Stimulated activated CD8-positive, alpha-beta memory T cell treated with anti-CD3 and anti-CD28 coated beads, Interleukin-15, amount 100 ng/mL, for 4 hours (primary cell): ENCODE measurements at places on chromosomes 5 and 9.

DNA sequence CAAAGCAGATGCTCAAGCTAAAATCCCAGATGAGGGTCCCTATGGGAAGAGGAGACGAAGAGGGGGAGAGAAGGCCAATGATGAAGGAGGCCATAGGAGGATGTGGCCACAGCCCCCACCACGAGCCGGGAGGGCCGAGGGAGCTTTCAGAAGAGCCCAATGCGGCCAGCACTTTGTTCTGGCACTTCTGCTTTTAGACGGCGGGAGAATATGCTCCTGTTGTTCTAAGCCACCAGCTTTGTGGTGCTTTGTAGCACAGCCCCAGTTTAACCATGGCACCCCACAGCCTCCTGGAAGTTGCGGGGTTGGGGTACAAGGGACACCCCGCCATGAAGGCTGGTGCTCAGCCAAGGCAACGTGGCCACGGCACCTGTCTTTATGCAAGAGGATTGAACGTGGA lies 33.4 kb downstream of the LPCAT1 start:
- DNase-seq: no peak

DNA sequence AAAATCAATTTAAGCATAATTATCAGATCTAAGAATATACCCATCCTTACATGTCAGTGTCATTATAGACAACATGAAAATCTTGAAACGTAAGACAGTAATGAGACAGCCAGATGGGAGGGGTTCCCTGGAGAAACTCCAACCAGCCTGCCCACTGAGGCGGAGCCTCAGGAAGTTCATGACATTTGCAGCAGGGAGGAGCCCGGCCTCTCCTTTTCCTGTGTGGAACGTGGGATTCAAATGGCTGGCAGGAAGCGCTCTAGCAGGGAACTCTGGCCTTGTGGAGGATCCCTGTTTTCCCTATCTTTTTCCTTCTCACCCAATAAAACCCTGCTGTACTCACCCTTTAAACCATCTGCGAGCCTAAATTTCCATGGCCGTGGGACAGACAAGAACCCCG lies 176.6 kb upstream of the KCNN2 start:
- DNase-seq: no peak

- no peak for DNase-seq
These were observed 14.4 kb downstream of the RXRA start for GRCh38 chr9:134340475-134341160.

- DNase-seq: no peak
These were observed 37.7 kb upstream of the STXBP1 start for GRCh38 chr9:127574072-127574993.

GRCh38 chr9:99029083-99029645 lies 75.7 kb upstream of the TGFBR1 start:
- DNase-seq: no peak

DNA sequence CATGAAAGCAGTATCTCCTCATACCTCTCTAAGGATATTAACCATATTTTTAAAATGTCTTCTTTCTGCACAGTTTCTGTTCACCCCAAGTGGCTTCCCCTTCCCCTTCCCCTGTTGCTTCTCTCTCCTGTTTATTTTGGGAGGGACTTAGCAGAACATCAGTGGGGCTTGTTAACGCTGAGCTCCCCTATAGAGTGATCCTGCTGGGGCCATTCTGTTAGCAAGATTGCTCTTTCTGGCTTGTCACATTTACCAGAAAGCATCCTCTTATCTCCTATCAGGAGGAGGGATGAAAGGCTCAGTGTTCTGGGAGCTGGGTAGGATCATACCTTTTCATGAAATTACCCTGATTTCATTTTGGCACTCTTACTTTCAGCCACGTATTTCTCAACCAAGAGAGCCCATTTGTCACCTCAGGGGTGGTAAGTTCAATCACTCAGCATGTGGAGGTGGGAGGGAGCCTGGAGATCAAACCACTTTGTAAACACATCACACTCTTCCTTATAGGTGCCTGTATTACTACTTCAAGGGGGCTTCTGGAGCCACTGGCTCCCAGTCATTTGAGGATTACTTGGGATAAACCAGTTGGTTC lies 16.7 kb downstream of the NXNL2 start:
- DNase-seq: no peak

DNA sequence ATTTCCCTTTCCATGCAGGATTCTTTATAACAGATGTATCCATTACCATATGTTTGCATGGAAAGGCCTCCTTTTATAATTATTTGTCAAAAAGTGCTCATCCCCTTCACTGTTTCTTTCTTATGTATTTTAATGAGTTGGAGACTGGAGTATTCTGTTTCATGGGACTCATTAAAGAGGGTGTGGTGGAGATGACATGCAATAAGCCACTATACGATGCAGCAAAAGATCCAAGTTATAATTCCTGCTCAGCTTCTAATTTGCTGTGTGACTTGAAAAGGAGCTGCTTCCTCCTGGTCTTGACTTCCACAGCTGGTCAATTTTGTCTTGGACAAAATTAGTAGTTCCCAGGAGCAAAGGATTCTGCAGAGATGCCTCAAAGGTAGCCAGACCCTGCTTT lies 13.9 kb downstream of the SGCD start:
- DNase-seq: no peak
